ENCODE measurements at places on chromosomes 6 and 20.

DNA sequence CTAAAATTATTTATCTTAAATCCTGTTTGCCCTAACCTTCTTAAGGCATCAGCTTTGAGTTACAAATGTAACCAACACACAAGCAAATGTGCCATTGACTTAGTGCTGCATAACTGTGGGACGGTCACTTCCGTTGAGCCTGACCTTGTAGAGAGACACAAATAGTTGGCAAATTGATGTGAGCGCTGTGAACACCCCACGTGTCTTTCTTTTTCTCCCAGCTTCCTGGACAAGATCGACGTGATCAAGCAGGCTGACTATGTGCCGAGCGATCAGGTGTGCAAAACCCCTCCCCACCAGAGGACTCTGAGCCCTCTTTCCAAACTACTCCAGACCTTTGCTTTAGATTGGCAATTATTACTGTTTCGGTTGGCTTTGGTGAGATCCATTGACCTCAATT lies 56.4 kb downstream of the GNAS start:
- no peak for DNase-seq

GRCh38 chr6:113351173-113351834 lies 505.8 kb upstream of the MARCKS start:
- DNase-seq: no peak

DNA sequence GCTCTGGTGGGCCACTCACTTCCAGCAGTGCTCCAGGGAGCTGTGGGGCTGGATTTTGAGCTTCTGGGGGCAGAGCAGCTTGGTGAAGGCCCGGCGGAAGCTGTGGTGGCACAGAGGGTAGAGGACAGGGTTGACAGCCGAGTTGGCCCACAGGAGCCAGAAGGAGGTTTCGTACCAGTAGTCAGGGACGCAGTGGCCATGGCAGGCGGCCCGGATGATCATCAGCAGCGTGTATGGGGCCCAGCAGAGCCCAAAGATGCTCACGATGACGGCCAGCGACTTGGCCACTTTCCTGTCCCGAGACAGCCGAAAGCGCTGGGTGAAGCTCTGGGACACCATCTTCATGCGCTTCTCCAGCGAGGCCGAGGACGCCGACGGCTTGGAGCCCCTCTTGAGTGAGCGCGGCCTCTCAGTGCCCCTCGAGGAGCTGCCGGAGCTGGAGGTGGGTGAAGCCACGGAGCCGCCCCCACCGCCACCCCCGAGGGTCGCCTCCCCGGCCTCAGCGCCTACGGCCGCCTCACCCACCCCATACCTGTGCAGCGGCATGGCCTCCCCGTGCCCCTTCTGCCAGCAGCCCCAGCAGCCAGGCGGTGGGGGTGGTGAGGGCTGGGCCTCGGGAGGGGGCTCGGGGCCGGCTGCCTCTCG lies 4.0 kb downstream of the HRH3 start:
- DNase-seq: no peak

GRCh38 chr20:58004900-58005299 lies 223.6 kb downstream of the ANKRD60 start:
- no peak for DNase-seq

- DNase-seq: no peak
Observed at GRCh38 chr6:28002161-28002560, 45.1 kb downstream of the OR2B6 start.

DNA sequence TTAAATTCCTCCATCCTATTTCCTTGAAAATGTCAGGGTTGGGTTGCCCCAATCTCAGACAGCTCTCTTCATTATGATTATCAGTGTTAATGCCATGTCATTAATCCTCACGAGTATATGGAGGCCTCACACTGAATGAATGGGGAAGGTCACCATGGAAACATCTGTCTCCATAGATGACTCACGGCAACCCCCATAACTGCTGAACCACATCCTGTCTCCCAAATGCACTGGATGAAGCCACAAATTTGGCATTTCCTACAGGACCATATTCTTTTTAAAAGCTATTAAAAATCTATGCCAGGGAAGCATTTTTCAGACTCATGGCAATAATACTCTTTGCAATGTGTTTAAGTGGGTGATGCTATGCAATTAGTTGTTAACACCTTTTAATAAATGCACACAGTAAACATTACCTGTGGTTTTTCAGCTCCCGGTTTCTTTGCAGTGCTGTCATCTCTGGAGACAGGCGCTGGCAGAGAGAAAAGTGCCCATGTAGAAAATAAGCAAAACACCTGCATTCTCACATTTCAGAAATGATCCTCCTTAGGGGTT lies 80.1 kb upstream of the PTPRK start:
- no peak for DNase-seq

DNA sequence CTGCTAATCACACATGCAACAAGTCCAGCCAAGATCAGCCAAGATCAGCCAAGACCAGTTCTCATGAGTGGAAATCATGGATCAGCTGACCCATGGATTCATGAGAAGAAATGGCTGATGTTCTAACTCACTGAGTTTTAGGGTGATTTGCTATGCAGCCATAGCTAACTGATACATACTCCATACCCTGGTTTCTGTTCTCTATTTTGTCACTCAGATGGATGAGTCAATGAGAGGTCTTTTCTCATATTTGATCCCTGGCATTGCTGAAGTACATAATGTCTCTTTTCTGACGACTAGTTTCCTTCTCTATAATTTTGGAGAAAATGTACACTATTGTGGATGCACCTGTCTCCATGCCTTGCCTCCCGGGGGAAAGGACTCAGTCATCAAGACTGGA lies 118.4 kb upstream of the LY86 start:
- DNase-seq: no peak

GRCh38 chr20:60813066-60813465 lies 439.0 kb upstream of the CDH4 start:
- no peak for DNase-seq

GRCh38 chr6:36320475-36320874 lies 16.2 kb downstream of the BNIP5 start:
- DNase-seq: no peak

DNA sequence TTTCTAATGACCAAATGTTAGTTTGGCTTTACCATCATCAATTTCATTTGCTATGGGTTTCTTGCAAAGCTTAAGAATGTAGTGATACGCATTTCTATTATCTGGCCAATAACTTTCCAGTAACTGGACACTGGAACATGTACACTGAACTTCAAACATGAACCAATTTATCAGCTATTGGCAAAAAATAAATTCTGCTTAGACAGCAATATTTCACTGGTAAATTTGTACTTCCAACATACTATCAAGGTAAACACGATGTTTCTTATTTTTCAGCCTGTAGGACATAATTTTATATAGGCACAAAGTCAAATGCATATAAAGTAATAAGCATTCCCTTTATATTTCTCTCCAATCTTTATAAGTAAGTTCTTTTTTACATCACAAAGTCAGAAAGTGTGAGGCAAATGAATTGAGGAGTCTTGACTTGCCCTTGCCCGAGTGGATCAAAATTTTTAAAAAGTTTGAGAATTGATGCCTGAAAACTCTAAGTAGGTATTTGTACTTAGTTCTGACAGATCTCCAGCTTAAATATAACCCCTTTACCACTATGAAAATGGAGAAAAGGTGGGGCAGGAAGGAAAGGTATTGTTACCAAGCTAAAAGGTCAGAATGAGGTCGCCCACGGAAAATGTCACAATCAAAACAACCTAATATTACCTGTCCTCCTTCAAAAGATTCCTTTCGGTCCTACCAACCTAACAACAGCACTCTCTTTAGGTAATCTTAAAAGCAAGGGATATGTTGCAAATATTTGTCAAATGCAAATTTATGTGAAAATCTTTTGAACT lies 41.3 kb downstream of the STK38 start:
- no peak for DNase-seq

DNA sequence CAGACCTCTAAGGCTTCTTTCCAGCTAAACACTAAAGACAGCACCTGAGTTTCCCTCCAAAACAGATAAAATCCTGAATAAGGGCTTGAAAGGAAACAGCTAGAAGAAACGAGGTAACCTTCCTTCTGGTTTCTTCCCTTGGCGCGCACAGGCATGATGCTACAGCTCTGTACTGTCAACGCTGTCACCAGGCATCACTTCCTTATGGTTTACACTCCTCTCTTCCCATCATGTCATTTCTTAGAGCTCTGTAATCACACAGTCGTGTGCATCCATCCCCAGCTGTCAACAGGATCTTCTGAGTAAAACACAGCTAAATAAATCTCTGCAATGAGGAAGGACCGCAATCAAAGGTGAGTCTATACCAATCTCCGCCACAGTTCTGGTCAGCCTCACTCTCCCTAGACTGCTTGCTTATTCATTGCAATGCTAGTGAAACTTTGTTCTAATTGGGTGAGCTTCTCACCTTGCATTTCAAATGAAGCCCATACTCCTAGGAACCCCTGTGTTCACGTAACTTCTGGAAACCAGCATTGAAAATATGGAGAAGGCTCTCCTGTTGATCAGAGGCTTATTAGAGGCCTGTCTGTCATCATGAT lies 162.6 kb upstream of the DTNBP1 start:
- DNase-seq: no peak

DNA sequence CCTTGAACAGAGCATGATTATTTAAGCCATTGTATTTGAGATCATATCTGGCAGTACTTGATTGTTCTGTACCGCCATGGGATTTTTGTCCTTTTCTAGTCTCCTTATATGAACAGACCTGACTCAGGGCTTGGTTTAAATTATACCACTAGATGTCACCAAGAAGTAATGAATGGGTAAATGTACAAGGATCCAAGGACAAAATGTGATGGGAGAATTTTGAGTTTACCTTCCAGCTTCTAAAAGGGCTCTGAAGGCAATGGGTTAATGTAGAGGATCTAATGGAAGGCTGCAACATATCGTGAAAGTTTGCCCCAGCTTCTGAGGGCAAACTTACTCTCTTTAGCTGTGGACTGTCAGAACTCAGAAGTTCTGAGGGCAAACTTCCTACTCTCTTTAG lies 12.0 kb downstream of the RNF8 start:
- DNase-seq: no peak

DNA sequence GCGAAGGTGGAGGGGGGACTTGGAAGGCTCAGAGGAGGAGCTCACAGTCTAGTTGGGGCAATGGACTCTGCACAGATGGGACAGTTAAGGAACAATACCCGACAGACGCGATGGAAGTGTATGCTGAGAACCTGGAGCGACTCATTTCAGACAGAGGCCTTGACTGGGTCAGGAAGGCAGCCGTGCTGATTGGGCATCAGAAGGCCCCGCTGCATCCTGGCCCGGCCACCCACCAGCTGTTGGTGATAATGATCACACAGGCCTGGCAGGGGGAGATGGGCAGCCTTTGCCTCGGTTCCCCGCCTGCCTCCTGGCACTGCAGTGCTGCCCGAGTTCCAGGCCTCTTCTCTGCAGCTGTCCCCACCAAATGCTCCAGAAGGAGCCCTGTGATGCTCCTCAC lies 62.4 kb downstream of the MDGA1 start:
- no peak for DNase-seq

DNA sequence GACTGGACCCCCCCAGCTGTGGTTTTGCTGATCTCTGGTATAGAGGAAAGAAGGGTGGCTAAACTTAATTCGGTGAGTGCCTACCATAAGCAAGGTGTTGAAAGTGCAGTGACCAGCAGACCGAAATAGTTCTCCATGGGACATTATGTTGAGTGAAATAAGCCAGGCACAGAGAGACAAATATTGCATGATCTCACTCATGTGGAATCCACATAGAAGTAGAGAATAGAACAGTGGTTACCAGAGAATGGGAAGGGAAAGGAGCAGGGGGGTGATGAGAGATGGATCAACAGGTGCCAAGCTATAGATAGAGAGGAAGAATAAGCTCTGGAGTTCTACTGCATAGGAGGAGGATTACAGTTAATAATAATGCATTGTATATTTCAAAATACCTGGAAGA lies 9.7 kb upstream of the GCNT2 start:
- no peak for DNase-seq

DNA sequence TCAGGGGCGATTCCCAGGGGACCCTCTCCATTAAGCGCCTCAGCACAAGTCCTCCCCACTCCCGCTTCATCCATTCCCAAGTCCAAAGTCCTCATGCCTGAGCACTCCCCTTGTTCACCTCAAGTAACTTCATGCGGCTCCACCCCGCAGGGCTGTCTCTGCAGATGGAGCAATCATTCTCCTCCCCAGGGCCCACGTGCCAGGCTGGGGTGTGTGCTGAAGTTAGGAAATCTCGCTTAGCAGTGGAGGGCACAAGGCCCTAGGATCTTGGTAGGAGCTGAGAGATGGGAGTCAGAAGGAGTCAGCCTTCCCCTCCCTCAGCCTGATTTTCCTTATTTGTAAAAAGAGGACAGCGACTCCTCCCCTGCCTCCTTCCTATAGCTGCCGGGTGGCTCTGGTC lies 3.5 kb downstream of the TGM3 start:
- DNase-seq: no peak

GRCh38 chr6:161204866-161205557 lies 68.8 kb downstream of the AGPAT4 start:
- DNase-seq: no peak

DNA sequence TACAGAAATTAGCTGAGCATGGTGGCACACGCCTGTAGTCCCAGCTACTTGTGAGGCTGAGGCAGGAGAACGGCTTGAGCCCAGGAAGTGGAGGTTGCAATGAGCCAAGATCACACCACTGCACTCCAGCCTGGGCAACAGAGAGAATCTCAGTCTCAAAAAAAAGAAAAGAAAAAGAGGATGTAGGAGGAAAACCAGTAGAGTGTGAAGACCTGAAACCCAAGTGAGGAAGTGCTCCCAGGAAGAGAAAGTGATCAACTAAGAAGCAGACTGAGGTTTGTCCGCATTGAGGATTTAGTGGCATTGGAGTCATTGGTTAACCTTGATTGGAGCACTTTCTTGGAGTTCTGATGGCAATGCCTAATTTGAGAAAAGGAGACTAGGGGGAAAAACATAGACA lies 20.6 kb upstream of the TASP1 start:
- no peak for DNase-seq

DNA sequence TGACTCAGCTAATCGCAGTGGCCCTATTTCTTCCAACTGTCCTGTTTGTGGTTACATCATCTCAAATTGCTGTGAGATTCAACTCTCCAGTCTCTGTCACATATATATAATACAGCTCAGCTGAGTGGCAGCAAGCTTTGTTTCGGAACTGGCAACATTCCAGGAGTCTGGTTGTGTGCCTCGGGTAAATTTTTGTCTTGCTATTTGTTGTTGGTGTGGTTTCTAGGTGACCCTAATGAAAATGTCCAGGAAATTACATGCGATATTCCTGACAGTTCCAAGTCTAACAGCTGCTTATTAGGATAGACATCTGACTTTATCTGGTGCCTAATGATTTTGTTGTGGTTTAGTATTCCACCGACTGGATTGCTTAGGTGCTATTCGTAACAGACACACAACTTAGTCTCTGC lies 581.8 kb downstream of the CD109 start:
- DNase-seq: no peak

DNA sequence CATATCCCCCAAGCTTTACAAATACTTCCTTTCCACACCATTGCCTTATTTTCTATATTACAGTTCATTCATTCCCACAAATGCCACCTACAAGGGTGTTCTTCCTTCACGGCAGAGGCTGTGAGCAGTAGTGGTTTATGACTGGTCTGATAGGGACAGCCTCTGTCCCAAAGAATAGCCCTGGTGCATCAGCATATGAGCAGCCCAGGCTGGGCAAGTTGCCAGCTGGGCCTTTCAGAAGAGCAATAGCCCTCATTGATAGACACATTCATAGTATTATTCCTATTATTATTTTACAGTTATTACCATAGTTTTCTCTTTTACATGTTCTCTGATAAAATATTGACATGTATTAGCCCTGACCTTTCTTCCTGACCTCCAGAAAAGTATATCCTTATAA lies 149.9 kb downstream of the MMS22L start:
- no peak for DNase-seq

GRCh38 chr20:45902199-45902701 lies 9.7 kb downstream of the PLTP start:
- DNase-seq: no peak

GRCh38 chr20:49899541-49900383 lies 15.6 kb downstream of the SPATA2 start:
- no peak for DNase-seq
